ENCODE measurements at places on chromosomes 5 and 9.
A peak's percentile ranks its signal among the peaks of the same experiment; 100 is the strongest.

DNA sequence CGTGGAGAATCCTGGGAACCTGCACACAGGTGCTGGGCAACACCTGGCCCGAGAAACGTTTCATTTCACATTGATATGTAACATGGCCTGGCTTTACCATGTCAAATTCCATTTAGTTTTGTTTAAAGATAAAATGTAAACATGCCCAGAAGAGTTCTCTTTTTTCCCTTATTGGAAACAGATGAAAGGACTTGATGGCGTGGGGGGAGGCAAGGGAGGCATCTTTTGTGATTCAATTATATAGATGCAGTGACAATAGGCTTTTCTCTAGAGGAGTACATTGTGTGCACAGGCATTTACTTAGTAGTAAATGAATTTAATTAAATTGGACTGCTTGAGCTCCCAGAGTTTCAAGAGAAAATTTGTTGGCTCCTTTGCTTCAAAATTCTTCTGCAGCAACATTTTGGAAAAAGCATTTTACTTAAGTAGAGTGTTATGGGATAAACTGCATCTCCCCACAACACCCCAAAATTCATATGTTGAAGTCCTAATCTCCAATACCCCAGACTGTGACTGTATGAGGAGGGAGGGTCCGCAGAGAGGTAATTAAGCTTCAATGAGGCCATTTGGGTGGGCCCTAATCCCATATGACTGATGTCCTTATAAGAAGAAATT, 254.3 kb upstream of the NFIL3 start:
- DNase-seq = no peak

DNA sequence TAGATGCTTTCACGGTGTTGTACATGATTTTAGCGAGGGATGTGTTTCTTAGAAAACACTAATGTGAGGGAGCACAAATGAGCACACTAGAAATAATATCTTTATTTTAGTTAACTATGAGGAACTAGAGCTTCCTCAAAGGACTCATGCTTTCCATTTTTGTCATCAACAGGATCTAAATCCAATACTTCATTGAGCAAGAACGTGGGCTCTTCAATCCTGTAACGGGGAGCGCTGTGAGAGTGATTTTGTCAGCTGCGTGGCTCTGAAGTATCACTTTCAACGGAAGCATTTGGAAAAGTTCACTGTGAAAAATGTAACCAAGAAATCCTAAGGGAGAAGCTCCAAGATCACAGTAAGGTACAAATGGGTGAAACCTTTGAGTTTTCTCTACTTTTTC, 93.2 kb downstream of the LIX1 start:
- no peak for DNase-seq

DNA sequence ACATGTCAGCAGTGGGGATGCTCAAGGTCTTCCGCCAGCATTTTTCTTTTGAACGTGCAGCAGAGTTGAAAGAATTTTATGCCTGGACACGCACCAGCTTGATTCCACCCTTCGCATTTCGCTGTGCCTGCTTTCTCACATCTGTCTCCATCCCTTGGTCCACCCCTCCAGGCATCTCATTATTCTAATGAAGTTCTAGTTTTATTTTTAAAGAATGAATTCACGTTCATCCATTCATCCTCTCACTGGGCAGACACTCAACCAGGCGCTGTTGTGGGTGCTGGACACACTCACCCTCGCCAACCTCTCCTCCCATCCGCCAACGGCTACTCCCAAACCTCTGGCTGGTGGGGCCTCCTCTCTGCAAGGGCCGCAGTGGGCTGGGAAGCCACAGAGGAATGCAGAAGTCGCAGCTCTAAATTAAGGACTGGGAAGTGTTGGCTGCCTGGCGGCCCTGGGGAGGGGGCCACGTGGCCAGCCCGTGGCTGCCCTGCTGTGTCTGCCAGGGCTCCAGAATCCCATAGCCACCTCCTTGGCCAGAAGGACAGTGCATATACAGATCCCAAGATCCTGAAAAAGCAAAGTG, 6.7 kb downstream of the SUSD3 start:
- DNase-seq = no peak

DNA sequence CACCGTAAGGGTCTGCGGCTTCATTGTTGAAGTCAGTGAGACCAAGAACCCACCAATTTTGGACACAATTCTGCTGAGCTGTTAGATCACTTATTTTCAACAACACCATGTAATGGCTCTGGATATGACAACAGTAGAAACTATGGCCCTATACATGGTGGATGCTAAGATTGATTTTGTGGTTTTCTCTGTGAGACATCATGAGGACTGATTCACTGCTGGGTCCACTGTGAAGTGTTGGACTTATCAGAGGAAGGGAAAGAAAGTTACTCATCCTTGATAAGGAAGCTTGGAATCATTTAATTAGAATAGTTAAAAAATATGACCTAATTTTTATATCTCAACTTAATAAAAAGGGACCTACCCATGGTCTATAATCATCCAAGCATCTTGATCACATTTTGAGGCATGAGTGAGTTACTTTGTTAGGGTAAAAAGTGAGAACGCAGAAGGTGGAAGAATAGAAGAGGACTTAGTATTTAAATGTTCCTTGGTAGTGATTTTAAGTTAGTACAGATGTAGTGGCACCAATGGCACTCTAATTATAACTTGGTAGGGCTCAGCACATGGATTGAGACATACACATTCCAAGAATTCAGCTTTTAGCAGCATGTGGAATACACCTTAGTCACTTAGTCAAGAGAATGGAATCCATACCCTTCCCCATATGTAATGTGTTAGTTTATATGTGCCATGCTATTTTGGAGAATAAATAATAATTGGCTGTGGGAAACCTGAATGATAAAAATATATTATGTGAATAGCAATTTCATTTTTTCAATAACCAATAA, 123.5 kb upstream of the CD180 start:
- no peak for DNase-seq

DNA sequence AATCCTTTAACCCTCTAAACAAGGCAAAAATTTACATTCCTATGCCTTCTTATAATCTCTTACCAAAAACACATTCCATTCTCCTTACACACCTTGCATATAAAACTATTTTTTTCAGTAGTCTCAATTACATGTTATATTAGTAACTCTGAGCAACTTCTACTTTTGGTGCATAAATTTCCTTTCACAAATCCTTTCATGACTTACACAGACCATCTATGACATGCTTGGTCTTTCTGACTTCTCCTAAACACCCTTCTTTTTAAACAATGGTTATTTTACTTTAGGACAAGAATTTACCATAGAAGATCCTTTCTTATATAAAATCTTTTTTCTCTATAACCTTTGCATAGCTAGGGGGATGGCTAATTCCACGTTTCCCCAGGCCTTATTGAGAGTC, 208.0 kb upstream of the ARRDC3 start:
- DNase-seq = peak; percentile 31

- DNase-seq = peak; percentile 68
These were observed 160.7 kb upstream of the DAPK1 start for GRCh38 chr9:87336914-87337333.

DNA sequence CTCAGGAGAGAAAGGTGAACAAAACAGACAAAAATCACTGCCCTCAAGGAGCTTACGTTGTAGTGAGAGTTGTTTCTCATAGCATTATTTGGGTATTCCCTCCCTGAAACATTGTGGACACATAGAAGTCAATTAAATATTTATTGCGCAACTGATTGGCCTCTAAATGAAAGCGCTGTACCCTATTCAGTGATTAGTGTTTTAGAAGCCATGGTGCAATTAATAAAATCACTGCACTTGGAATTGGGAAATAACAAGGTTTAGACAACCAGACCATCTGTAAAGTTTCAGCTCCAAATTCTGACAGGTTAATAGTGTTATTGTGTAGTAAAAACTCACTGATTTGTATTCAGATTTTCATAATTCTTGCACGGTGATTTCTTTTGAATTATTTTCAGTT, 35.9 kb downstream of the TNPO1 start:
- DNase-seq = no peak

- no peak for DNase-seq
These were observed 230.2 kb downstream of the IRX1 start for GRCh38 chr5:3825531-3826451.

GRCh38 chr5:176420972-176421544, 4.7 kb upstream of the CLTB start:
- no peak for DNase-seq

DNA sequence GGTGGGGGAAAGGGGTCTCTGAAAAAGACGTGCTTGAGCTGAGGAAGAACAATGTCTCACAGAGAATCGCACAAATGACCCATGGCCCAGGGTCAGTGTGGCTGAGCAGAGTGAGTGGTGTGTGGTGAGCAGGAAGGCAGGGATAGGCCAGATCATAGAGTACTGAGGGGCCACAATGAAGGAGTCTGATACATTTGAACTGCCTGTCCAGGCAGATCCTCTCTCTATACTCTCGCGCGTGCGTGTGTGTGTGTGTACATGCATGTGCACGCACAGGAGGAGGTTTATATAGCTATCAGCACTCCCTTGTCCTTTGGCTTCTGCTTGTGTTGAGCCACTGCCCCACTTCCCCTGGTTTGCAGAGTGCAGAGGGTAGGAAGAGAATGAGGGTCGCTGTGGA, 294.0 kb downstream of the ZNF608 start:
- DNase-seq = no peak

All from ELR (cell line).